ENCODE measurements at places on chromosomes 13 and 19. TPM values are rescaled to one million over a fixed set of nuclear protein-coding genes. Genes with fewer than 3 reads are reported as not detected.

DNA sequence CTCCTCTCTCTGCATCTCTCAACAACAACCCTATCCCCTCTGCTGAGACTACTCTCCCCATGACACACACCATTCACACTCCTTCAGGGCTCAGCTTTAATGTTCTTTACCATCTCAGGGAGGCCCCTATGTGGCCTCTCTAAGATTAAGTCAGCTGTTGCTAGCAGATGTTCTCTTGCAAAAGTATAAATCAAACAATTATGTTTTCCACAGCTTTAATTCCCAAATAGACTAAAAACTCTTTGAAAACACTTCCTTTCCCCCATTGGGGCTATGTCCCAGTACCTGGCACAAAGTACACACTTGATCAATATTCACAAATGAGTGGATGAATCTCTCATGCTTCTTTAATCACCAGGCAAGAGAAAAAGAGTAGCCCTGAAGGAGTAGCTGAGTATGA is 5.1 kb downstream of the PEG3 start:
- DNase-seq, result no peak

The MCF2L gene
- total RNA-seq, result 39.7 TPM

DNA sequence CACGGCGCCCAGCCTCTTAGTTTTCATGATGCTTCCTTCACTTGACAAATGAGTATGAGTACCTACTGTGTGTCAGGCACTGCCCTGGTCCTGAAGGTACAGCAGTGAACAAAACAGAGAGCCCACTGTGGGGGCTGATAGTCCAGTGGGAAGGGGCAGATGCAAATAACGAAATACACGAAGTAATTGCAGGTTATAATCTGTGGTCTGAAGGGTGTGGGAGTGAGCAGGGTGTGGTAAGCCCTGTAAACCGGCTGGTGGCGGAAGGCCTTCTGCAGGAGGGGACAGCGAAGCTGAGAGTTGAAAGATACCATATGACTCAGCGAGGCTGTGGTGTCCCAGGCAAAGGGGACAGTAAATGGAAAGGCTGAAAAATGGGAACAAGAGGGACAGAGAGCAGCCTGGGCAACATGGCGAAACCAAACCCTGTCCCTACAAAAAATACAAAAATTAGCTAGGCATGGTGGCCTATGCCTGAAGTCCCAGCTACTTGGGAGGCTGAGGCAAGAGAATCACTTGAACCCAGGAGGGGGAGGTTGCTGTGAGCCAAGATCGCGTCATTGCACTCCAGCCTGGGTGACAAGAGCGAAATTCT is 60.5 kb downstream of the MAP4K1 start:
- DNase-seq, result peak; percentile 29

- no peak for DNase-seq
Observed at GRCh38 chr19:33831825-33832224, 35.2 kb downstream of the KCTD15 start.

DNA sequence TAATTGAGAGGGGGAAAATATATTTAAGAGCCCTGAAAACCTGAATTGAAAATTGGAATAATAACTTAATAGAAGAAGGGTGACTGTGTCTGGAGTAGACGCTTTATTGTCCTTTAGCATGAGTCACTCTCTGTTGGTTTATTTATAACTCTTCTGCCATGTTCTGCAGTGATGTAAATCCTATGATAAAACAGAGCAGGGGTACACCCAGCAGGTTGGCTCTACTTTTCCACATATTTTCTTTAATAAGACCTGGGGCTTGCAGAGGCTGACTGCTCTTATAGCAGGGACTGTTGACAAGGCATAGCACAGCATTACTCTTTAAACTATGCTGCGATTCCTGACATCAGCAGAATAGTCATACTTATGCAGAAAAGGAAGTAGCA is 389.9 kb upstream of the PCDH9 start:
- no peak for DNase-seq

The MFSD12 gene
- total RNA-seq, result 96.4 TPM

The SLC39A3 gene
- total RNA-seq, result 4.2 TPM

The CACNG8 gene
- total RNA-seq, result not detected

The ZFP14 gene
- 0.29 TPM for total RNA-seq

GRCh38 chr19:42283188-42284065 is 14.4 kb downstream of the CIC start:
- peak; percentile 98 for DNase-seq

DNA sequence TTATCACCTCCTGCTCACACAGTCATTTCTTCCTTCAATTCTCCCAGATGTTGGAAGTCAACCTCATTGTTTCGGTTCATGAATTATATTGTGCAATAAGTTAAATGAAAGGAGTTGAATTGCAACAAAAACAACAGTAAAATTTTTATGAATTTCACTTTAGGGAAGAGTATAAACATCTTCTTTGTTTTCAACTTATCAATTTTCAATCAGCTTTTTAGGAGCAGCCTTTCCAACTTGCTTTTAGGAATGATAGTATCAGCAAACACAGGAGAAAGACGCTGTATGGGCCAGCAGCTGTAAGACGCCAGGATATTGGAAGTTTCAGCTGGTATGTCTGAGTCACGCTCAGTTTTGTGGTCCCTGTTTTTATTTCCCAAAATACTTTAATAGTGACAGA is 132.5 kb upstream of the ARGLU1 start:
- DNase-seq, result no peak

The SCEL gene
- not detected for total RNA-seq

GRCh38 chr19:401866-402511 is 7.0 kb downstream of the C2CD4C start:
- DNase-seq, result peak; percentile 59

DNA sequence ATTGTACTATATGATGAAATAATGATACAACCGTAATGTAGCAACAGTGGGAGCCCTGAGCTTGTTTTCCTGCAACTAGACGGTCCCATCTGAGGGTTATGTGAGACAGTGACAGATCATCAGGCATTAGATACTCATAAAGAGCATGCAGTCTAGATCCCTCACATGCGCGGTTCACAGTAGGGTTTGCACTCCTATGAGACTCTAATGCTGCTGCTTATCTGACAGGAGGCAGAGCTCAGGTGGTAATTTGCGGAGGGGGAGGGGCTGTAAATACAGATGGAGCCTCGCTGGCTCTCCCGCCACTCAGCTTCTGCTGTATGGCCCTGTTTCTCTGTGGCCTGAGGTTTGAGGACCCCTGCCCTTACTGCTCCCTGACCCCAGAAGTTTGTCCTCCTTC is 13.7 kb downstream of the EPHX3 start:
- no peak for DNase-seq

GRCh38 chr13:27860743-27861142 is 59.1 kb upstream of the PDX1 start:
- no peak for DNase-seq

DNA sequence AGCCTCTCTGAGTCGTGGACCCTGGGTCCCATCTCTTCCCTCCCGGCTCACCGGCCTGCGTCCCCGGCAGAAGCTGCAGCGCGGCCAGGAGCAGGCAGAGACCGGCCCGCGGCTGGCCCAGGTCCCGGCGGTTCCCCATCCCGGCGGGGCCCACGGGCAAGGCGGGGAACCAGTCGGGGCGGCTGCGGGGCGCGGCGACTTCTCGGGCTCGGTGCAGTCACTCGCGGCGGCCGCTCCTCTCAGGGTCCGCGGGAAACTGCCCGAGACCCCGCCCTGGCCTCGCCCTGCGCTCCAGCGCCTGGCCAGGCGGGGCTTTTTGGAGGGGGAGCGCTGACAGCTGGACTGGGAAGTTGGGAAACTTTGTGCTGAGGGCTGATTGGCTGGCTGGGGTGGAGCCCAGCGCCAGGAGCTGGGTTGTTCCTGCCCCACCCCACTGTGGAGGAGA is at the start of gene COL5A3:
Gene COL5A3 (minus strand): TSS at position 258 of the 445 bp plus-strand sequence. CDS start 119 bp downstream, at position 139.
- DNase-seq, result peak; percentile 27

DNA sequence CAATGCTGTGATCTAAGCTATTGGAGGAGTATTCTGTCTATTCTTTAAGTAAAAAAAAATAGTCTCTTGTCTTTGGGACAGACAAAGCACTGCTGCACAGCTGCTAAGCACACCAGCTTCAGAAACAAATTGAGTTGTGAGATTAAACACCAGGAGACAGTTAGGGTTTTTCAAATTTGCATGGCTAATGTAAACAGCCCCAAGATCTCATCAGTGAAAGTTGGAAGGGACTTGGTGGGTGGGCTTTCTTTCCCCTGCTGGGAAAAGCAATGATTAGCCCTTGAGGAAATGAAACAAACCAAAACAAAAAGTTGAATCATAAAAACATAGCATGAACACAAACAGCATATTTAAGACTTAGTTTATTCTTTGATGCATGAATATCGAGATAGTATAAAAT is 143.6 kb upstream of the SLITRK1 start:
- no peak for DNase-seq

DNA sequence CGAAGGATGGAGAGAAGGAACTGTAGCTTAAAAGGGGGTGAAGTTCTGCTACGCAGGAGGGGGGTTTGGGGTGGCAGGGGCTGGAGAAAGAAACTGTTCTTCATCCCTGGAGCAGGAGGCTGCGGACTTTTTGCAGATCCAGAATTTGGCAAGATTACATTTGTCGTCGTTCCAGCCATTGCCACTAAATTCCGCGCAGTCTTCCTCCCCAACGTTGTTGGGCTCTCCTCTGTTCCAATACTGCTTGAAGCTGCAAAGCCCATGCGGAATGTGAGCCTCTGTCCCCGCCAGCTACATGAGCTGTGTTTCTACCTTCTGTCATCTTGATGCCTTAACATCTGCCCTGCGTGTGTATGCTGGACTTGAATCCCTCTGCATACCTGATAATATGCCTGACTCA is 4.3 kb downstream of the CD209 start:
- DNase-seq, result no peak

The TLE6 gene
- 2.8 TPM for total RNA-seq

The IL17D gene
- 3.5 TPM for total RNA-seq

DNA sequence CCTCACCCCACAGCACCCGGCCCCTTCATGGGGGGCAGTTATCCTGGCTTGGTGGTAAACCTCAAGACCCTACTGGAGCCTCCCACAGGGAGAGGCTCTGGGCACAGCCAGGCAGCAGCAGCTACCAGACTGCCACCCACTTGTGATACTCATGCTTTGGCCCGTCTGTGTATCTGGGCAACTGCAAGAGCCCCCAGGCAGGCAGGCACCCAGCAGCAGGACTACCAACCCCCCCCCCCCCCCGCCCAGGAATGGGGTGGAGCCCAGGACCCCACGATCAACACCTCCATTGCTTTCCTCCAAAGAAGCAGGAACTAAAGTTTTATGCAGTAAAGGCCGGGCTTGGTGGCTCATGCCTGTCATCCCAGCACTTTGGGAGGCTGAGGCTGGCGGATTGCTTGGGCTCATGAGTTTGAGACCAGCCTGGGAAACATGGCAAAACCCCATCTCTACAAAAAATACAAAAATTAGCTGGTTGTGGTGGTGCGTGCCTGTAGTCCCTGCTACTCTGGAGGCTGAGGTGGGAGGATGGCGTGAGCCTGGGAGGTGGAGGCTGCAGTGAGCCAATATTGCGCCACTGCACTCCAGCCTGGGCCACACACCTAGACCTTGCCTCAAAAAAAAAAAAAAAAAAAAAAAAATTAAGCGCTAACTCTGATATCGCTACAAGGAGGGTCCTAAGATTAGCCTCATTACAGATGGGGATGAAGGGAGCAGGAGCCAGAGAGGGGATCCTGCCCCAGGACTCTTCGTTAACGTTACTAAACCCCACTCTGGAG is 1.1 kb upstream of the LYL1 start:
- DNase-seq, result no peak

DNA sequence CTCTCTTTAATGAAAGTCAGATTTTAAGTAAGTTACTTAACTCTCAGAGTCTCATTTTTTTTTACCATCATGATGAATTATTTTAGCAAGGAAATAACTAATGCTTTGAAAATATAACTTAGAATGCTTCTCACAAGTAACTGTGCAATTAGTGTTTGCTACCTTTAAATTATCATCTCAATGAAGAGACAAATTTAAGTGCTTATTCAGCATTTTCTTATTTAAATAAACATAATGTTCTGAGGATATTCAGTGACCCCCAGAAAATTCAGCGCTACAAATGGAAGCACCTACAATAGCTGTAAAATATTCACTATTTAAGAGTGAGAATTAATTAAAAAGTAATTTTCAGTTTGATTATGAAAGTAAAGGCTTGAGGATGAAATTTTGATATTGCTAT is 527.2 kb downstream of the SLITRK1 start:
- no peak for DNase-seq

GRCh38 chr13:29362849-29363604 is 232.5 kb downstream of the SLC7A1 start:
- DNase-seq, result peak; percentile 82

DNA sequence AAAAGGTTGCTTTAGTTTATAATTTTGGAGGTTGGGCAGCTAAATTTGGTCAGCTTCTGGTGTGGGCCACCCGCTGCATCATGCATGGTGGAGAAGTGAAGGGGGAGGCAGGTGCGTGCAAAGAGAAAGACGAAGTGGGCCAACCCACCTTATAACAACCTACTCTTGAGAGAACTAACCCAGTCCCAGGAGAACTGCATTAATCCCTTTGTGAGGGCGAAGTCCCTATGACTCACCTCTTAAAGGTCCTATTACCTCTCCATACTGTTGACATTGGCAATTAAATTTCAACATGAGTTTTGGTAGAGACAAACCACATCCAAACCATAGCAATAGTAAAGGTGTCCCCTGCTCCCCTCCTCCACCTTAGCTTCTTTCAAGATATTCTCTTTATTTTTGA is 7.7 kb upstream of the FGF9 start:
- no peak for DNase-seq

The PSENEN gene
- not detected for total RNA-seq

DNA sequence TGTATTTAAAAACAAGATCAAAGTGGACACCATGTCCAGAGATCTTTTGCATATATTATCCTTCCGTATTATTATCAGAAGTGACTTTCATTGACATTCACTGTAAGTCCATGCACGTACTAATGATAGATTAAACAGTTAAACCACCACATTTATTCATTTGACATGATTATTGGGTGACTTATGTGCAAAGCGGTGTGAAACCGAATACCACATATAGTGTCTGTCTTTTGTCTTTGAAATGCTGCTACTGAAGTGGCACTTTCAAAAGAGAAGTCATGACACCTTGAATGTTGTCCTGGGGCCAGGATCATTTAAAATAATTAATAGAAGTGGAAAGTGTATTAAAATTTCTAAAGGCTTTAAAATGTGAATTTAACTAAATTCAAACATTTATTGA is 100.1 kb downstream of the ERCC5 start:
- DNase-seq, result no peak

The DPY19L3 gene
- 48.7 TPM for total RNA-seq

The TDRD12 gene
- not detected for total RNA-seq

The GPC6 gene
- 11.6 TPM for total RNA-seq

DNA sequence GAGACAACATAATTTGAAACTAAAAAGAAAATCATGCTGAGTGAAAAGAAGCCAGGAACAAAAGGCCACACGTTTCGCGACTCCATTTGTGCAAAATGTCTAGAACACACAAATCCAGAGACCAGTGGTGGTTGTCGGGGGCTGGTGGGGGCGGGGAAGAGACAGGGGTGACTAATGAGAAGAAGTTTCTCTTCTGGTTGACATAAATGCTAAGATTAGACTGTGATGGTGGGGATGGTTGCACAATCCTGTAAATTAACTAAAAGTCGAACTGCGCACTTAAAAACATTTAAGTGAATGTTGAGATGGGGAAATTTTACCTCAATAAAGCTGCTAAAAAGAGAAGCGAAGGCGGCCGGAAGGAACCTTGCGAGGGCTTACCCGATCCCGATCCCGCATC is 7.1 kb downstream of the AKAP8 start:
- DNase-seq, result no peak
